Activated CD4-positive, alpha-beta memory T cell treated with anti-CD3 and anti-CD28 coated beads, Interleukin-2, amount 10 ng/mL, durations not matched to agents 7 days and 5 days (primary cell): ENCODE measurements at places on chromosomes 16 and 17. TPM values are rescaled to one million over a fixed set of nuclear protein-coding genes. Genes with fewer than 3 reads are reported as not detected.

PIRT gene
- not detected for total RNA-seq

DNA sequence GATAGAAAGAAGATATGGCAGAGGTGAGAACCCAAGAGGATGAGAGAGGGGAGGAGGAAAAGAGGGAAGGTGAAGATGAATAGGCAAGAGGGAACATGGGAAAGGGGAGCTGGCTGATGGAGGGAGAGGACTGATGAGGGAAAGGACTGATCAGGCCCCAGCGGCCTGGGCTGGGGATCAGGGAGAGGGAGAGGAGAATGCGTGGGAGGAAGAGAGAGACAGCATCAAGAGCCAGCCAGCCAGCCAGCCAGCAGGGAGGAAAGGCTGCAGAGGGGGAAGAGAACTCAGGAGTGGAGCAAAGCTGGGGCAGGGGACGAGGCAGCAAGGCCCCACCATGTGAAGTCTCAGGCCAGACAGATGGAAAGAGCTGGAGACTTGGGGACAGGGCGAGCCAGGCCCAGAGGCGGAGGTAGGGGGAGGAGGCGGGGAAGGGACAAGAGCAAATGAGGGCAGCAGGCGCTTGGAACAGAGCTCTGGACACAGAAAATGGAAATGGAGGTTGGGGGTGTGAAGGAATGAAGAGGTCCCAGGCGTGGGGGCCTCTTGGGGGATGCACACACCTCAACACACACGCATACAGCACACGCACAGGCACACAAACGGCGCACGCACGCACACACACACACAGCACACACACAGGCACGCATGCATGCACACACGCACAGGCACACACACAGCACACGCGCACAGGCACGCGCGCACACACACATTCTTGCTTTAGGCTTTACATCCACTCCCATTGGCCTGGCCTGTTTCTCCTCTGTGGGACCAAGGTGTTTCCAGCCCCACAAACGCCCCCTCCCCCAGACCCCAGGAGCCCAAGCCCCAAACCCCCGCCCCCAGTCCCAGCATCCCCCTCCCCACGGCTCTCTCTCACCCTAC, 12.3 kb downstream of the DLG4 start:
- DNase-seq: no peak

- no peak for DNase-seq
These were observed 4.3 kb upstream of the ZDHHC7 start for GRCh38 chr16:85015481-85016187.

OR4D1 gene
- total RNA-seq: 0.88 TPM

GRCh38 chr17:83002118-83002805, 77.1 kb upstream of the METRNL start:
- no peak for DNase-seq
